HT1080 (cell line): ENCODE measurements at places on chromosomes 12 and 14.

- no peak for DNase-seq
Observed at GRCh38 chr14:93073358-93073707, 42.4 kb downstream of the ITPK1 start.

- no peak for DNase-seq
Observed at GRCh38 chr14:103273145-103273744, 60.8 kb upstream of the EIF5 start.

DNA sequence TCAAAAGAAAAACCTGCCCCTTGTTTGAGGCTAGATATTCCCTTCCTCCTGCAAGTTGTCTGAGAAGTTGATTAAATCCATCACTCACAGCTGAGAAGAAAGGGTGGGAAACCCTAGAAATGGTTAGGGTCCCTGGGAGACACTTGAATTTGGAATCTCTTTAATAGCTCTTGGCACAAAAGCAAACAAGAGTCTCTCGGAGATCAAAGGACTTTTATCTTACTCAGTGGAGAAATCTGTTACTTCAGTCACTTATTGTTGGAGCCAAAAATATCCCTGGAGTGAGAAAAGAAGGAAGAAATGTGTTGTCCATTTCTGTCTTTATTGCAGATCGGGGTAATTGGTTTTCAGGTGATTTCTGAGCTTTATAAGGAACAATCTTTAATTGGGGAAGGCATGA lies 47.0 kb downstream of the TMEM132C start:
- no peak for DNase-seq

GRCh38 chr12:54631988-54632728 lies 2.5 kb downstream of the LACRT start:
- DNase-seq = no peak

GRCh38 chr12:26056335-26056734 lies 68.5 kb downstream of the BHLHE41 start:
- peak; percentile 75 for DNase-seq

GRCh38 chr12:85587158-85587557 lies 249.1 kb downstream of the RASSF9 start:
- no peak for DNase-seq

GRCh38 chr14:59017285-59017965 lies 171.0 kb upstream of the DAAM1 start:
- no peak for DNase-seq

GRCh38 chr14:26984311-26985177 lies 386.7 kb upstream of the NOVA1 start:
- peak; percentile 38 for DNase-seq

DNA sequence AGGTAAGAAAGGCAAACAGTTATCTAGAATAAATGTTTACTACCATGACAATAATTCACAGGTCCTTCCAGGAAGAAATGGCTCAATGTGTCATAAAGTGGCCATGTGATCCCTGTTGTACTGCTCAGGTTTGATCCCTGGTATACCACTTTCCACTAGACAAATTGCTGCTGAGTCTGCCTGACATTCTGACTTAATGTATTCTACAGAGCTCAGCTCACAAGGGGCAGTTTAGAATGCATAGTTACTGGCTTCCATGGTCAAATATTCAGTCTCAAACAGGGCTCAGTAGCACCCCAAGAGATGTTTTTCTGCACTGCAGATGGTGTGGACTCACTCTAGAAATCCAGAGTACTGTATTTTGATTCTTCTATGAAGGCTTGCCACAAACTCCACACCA lies 21.8 kb downstream of the TSHR start:
- DNase-seq = no peak

DNA sequence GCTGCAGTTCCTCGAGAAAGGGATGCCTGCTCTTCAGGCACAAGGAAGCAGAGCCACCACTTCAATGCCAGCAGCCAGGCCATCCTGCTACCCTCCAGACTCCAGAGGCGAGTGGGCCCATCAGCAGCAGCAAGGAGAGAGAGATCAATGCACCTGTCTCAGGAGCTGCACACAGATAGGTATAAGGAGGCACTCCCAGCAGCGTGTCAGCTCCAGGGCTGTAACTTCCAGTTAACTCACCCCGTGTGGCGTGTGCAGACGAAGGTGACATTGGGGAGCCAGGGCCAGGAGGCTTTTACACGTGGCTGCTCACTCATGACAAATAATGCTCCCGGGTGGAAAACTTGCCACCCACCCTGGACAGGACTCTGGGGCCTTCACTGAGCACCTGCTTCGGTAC lies 24.2 kb downstream of the GALNT16 start:
- DNase-seq = no peak

GRCh38 chr12:28872654-28873268 lies 276.3 kb upstream of the FAR2 start:
- peak; percentile 48 for DNase-seq

- DNase-seq = no peak
Observed at GRCh38 chr14:78363008-78363407, 192.8 kb downstream of the NRXN3 start.
